ENCODE measurements at places on chromosomes 12 and 14. TPM values are rescaled to one million over a fixed set of nuclear protein-coding genes. Genes with fewer than 3 reads are reported as not detected.

MSI1 gene
- 0.35 TPM for total RNA-seq

- no peak for DNase-seq
Measured at GRCh38 chr12:46005151-46005797, 14.9 kb upstream of the SCAF11 start.

GRCh38 chr12:108985750-108986149, 35.1 kb downstream of the SVOP start:
- no peak for DNase-seq

- DNase-seq: no peak
Measured at GRCh38 chr12:124143726-124144125, 151.2 kb upstream of the RFLNA start.

- no peak for DNase-seq
Measured at GRCh38 chr12:106980944-106981343, 6.0 kb downstream of the MTERF2 start.
